NCI-H446 treated with DMSO at 0.1 percent for 48 hours (cell line): ENCODE measurements at places on chromosomes 12 and 14.

DNA sequence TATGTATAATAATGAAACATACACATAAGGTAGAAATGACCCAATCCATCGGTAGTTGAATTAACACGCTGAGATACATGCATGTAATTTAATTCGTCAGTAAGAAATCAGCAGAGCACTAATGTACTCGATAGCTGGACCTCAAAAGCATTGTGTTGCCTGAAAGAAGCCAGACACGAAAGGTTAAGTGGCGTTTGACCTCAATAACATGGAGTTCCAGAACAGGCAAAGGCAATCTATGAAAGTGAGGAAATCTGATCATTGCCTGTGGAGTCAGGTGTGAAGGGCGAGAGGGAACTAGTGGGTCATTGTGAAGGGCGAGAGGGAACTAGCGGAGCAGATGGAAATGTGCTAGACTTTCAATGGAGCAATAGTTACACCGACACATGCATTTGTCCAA lies 970.4 kb upstream of the TMEM132C start:
- DNase-seq = no peak

DNA sequence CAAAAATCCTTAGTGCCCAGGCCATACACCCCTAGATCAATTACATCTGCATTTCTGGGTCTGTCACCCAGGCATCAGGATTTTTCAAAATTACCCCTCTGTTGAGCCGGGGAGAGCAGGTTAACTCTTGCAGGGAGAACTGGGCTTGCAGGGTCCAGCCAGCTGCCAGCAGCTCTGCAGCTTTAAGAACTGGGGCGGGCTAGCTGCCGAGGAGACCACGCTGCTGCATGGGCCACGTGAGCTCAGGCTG lies at the start of gene DGLUCY:
Gene DGLUCY, plus strand, starts transcription at position 245 of the 250 bp plus-strand sequence. CDS start 46,222 bp downstream, outside the sequence.
- DNase-seq = no peak

GRCh38 chr14:95808371-95808770 lies 68.3 kb upstream of the TUNAR start:
- no peak for DNase-seq

GRCh38 chr12:126681676-126682075 lies 1585.3 kb upstream of the TMEM132C start:
- no peak for DNase-seq

DNA sequence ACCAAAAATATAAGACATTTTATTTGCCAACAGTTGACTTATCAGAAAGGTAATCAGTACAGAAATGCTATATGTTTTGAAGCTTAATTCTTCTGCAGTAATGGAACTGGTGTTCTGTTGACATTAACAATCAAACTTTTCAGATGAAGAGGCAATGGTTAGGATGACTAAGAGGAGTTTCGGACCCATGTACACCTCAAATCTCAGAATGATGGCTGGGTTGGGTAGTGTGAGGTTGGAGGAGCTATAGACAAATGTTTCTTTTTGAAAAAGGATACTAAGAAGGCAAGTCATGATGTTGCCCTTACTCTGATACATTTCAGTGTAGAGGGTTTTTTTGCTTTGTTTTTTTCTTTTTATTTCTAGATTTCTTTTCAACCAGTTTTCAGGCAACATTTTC lies 66.9 kb downstream of the KNTC1 start:
- no peak for DNase-seq

- no peak for DNase-seq
These were observed 41.7 kb downstream of the MIS18BP1 start for GRCh38 chr14:45211295-45211694.

GRCh38 chr12:43812057-43812456 lies 5.9 kb upstream of the TWF1 start:
- no peak for DNase-seq

- no peak for DNase-seq
These were observed 5.5 kb downstream of the RNASE1 start for GRCh38 chr14:20797164-20797563.

GRCh38 chr14:31403707-31404106 lies 16.6 kb downstream of the HEATR5A start:
- no peak for DNase-seq

- no peak for DNase-seq
These were observed 2.1 kb downstream of the GNPTAB start for GRCh38 chr12:101828463-101829196.

DNA sequence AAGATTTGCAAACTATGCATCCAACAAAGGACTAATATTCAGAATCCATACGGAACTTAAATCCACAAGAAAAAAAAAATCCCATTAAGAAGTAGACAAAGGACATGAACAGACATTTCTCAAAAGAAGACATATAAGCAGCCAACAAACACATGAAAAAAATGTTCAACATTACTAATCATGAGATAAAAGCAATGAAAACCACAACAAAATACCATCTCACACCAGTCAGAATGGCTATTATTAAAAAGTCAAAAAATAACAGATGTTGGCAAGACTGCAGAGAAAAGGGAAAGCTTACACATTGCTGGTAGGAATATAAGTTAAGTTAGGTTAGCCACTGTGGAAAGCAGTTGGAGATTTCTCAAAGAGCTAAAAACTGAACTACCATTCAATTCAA lies 16.2 kb downstream of the CDK17 start:
- DNase-seq = no peak

DNA sequence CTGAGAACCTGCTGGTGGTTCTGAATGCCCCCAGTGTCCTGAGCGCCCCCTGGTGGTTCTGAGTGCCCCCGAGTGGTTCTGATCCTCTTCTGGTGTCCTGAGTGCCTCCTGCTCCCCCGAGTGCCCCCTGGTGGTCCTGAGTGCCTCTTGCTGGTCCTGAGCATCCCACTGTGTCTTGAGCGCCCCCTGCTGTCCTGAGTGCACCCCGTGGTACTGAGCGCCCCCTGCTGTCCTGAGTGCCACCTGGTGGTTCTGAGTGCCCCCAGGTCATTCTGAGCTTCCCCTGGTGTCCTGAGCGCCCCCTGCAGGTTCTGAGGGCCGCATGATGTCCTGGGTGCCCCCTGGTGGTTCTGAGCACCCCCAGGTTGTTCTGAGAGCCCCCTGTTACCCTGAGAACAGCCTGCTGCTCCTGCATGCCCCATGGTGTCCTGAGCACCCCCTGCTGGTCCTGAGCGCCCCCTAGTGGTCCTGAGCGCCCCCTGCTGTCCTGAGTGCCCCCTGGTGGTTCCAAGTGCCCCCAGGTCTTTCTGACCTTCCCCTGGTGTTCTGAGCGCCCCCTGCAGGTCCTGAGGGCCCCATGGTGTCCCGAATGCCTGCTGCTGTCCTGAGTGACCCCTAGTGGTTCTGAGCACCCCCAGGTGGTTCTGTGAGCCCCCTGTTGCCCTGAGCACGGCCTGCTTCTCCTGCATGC lies 1165.4 kb downstream of the TMEM121 start:
- DNase-seq = no peak

GRCh38 chr14:73491256-73492042 lies 716 bp downstream of the RIOX1 start:
- DNase-seq = peak; percentile 5

GRCh38 chr12:5557906-5558305 lies 126.0 kb downstream of the NTF3 start:
- no peak for DNase-seq

DNA sequence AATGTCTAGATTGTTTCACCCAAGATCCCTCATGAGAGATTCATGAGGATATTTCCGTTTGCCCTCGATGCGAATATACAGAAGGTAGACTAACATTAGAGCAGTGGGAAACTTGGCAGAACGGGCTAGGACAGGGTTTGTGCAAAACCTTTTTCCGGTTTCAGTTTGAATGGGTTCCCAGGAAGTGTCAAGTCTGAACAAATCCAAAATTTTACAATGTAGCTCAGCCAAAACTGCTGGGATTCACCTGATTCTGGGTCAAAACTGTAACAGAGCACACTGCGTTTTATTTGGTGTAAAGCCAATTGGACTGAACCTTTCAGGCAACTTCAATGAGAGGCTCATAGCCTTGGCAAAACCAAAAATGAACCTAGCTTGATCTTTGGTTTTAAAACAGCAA lies 337.8 kb upstream of the DIO2 start:
- DNase-seq = no peak

GRCh38 chr12:17928708-17929366 lies 161.2 kb downstream of the RERGL start:
- DNase-seq = peak; percentile 40

GRCh38 chr12:88805692-88806091 lies 225.4 kb upstream of the KITLG start:
- no peak for DNase-seq

- DNase-seq = peak; percentile 19
These were observed at the start of gene BCL7A for GRCh38 chr12:122021822-122022392. Gene BCL7A, plus strand, starts transcription at chr12:122021884. Its CDS starts 208 bp downstream, at chr12:122022092.

- DNase-seq = no peak
These were observed 379.2 kb downstream of the BTG1 start for GRCh38 chr12:91766454-91766853.

- DNase-seq = no peak
These were observed 42.4 kb downstream of the GLRX5 start for GRCh38 chr14:95577067-95577800.

DNA sequence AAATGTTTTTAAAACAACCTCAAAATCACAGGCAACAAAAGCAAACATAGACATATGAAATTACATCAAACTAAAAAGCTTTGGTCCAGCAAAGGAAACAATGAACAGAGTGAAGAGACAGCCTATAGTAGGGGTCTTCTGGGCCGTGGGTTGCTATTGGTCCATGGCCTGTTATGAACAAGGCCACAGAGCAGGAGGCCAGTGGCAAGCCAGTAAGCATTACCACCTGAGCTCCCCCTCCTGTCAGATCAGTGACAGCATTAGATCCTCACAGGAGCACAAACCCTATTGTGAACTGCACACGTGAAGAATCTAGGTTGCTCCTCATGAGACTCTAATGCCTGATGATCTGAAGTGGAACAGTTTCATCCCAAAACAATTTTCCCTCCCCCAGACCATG lies 174.0 kb downstream of the DIO2 start:
- no peak for DNase-seq

GRCh38 chr12:102549691-102550090 lies 69.3 kb upstream of the IGF1 start:
- no peak for DNase-seq

- DNase-seq = peak; percentile 97
These were observed 142.8 kb downstream of the SCARB1 start for GRCh38 chr12:124720681-124721500.

- DNase-seq = no peak
These were observed 25.4 kb upstream of the CPM start for GRCh38 chr12:68958322-68958721.
